ENCODE measurements at places on chromosomes 7 and 10.

- DNase-seq, result no peak
These were observed 7.7 kb upstream of the CPVL start for GRCh38 chr7:29154076-29154475.

- no peak for DNase-seq
These were observed 3.8 kb upstream of the CELF2 start for GRCh38 chr10:11013836-11014235.

DNA sequence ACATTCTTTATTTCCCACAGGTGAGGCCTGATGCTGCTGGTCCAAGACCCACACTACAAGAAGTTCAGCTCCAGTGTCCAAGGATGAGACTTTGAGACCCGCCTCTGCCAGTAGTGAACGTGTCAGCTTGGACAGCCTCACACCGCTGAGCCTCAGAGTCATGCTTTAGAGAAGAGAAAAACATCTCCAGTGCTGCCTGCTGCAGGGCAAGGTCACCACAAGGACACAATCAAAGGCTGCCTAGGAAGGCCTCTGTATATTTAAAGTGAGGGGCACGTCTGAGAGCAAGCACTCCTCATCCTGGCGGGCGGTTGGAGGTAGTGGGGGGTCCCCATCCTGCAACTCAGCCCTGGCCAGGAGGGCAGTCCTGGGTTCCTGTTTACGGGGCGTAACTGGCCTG, 19.3 kb downstream of the FGFR2 start:
- DNase-seq, result no peak

DNA sequence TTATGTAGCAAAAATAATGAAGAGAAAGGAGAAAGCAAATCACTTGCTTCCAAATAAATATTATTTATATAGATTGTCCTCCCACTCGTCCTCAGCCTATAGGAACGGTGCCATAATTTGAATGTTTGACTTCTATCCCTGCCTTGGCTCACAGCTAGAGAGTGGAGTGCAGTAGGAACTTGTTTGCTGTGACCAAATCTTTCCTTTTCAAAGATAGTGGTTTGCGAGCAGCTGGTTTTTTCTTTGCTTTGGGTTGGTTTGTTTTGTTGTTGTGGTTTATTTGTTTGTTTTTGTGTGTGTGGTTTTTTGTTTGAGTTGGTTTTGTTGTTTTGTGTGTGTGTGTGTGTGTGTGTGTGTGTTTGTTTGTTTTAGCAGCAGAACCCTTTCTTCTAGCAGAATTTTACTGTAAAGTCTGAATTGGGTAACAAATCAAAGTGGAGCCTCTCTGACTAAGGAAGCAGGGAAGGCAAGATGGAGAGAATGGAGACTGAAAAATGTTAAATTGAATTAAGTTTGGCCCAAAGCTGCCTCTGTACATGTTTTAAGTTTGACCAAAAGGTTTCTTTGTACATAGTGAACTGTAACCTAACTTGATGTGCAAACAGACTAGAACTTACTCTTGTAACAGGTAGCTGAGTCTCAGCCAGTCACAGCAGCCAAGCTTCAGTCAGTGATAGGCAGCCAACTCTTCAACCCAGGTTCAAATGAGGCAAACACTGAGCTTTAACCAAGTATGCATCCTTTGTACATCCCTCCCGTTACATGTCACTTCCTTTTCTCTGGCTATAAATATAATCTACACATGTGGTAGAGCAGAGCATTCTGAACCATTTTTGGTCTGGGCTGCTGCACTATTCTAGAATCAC, 149.5 kb upstream of the LRGUK start:
- no peak for DNase-seq

- DNase-seq, result no peak
These were observed 74.8 kb downstream of the VWA2 start for GRCh38 chr10:114313866-114314265.
